ENCODE measurements at places on chromosomes 5 and 9.
A peak's percentile ranks its signal among the peaks of the same experiment; 100 is the strongest.

- no peak overlapping the region for H3K27ac ChIP-seq
- DNase-seq = no peak
- no peaks in the 10 kb centered on the region for H3K27me3 ChIP-seq
- H3K4me3 ChIP-seq = no peak overlapping the region
- no peaks in the 10 kb centered on the region for H3K36me3 ChIP-seq
Observed at GRCh38 chr5:90168399-90168798, 241.2 kb downstream of the CETN3 start.

- H3K4me1 ChIP-seq = peaks cover 4% of the 10 kb centered on the region
- H3K27ac ChIP-seq = no peak overlapping the region
- no peaks in the 10 kb centered on the region for H3K27me3 ChIP-seq
- H3K36me3 ChIP-seq = peaks cover 8% of the 10 kb centered on the region
- no peak overlapping the region for H3K4me3 ChIP-seq
Observed at GRCh38 chr9:13790055-13790454, 510.6 kb upstream of the MPDZ start.

DNA sequence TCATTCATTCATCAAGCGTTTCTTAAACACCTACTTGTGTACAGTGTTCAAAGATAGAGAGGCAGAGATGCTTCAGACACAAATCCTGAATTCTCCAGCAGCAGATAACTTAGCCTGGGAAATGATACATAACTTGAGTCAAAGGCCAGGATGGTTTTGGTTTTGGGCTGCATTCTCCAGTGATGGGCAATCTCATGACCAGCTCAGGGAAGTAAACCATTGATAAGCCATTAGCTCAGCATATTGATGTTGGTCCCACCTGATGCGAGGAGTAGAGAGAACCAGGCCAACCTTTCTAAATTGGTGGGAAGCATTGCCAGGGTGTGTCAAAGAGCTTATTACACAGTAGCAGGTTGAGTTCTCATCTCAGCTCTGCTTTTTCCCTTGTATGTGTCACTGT, 53.0 kb downstream of the SH3RF2 start:
- no peak for DNase-seq
- no peak overlapping the region for H3K4me3 ChIP-seq
- H3K27me3 ChIP-seq = peaks cover 2% of the 10 kb centered on the region
- no peak overlapping the region for H3K27ac ChIP-seq
- H3K4me1 ChIP-seq = no peaks in the 10 kb centered on the region

DNA sequence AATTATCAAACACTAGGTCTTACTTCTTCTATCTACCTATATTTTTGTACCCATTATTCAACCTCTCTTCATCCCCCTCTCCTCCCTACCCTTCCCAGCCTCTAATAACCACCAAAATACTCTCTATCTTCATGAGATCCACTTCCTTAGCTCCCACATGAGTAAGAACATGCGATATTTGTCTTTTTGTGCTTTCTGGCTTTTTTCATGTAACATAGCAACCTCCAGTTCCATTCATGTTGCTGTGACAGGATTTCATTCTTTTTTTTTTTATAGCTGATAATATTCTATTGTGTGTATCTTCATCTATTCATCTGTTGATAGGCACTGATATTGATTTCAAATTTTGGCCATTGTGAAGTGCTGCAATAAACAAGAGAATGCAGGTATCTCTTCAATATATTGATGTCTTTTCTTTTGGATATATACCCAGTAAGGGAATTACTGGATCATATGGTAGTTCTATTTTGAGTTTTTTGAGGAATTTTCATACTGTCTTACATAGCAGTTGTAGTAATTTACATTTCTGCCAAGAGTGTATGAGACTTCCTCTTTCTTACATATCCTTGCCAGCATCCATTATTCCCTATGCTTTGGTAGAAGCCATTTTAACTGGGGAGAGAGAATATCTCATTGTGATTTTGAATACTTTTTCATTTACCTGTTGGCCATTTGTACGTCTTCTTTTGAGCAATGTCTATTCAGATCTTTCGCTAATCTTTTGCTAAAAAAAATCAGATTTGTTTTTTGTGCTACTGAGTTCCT, 156.8 kb downstream of the DCP2 start:
- no peak overlapping the region for H3K4me3 ChIP-seq
- H3K27me3 ChIP-seq = no peaks in the 10 kb centered on the region

DNA sequence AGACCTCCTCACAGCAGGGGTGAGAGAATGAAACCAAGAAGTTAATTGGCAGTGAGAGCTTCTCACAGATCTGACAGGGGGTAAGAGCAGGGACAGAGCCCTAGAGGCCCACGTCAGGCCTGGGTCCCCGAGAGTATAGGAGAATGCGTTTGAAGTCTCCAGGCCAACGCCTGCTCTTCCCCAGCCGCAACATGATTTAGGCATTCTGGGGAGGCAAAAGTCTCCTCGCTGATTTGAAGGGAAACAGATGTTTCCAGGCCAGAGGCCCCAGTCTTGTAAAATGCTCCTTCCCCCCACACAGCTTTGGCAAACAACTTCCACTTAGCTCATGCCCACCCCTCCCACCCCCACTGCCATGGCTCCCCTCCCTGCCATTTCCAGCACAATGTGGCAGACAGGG, 239.2 kb upstream of the TRIM32 start:
- peaks cover 15% of the 10 kb centered on the region for H3K4me1 ChIP-seq
- no peak overlapping the region for H3K4me3 ChIP-seq
- no peaks in the 10 kb centered on the region for H3K36me3 ChIP-seq
- no peaks in the 10 kb centered on the region for H3K27me3 ChIP-seq
- no peak overlapping the region for H3K27ac ChIP-seq
- DNase-seq = no peak

DNA sequence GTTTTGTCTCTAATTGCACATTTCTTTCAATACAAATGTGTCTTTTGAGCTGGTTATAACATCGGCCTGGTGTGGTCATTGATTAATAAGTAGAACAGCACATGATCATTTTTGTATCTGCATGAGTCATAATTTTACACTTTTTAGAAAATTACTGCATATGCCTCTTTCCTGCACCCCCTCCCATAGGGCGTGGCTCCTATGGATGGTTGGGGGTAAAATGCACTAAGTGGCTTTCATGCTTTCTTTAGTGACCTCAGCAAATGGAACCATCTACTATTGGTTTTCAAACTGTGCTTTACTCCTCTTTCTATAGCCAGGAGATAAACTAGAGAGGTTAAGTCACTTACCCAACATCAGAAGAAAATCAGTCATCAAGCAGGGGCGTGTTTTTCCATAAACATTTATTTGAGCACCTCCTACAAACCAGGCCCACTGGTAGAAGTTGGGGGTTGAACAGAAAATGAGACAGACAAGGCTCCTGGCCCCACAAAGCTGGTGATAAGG, 3.8 kb downstream of the ANXA6 start:
- DNase-seq = no peak
- no peaks in the 10 kb centered on the region for H3K27me3 ChIP-seq
- H3K36me3 ChIP-seq = no peaks in the 10 kb centered on the region
- H3K4me3 ChIP-seq = peak overlapping the region; percentile 48
- peaks cover 75% of the 10 kb centered on the region for H3K4me1 ChIP-seq

- H3K27me3 ChIP-seq = peaks cover 100% of the 10 kb centered on the region
- DNase-seq = peak; percentile 47
- peaks cover 24% of the 10 kb centered on the region for H3K4me1 ChIP-seq
- H3K4me3 ChIP-seq = peak within 1 kb of the TSS; percentile 31
- H3K36me3 ChIP-seq = peaks cover 2% of the 10 kb centered on the region
- H3K27ac ChIP-seq = no peak within 1 kb of the TSS
Observed at GRCh38 chr5:135535820-135536801, at the start of gene NEUROG1. Gene NEUROG1, minus strand, starts transcription at chr5:135535964. Its CDS starts 274 bp downstream, at chr5:135535690.

- H3K27me3 ChIP-seq = no peaks in the 10 kb centered on the region
- H3K36me3 ChIP-seq = no peaks in the 10 kb centered on the region
- no peak overlapping the region for H3K4me3 ChIP-seq
- peaks cover 49% of the 10 kb centered on the region for H3K4me1 ChIP-seq
- no peak for DNase-seq
- H3K27ac ChIP-seq = no peak overlapping the region
Observed at GRCh38 chr5:30930736-30931135, 262.8 kb upstream of the CDH6 start.

DNA sequence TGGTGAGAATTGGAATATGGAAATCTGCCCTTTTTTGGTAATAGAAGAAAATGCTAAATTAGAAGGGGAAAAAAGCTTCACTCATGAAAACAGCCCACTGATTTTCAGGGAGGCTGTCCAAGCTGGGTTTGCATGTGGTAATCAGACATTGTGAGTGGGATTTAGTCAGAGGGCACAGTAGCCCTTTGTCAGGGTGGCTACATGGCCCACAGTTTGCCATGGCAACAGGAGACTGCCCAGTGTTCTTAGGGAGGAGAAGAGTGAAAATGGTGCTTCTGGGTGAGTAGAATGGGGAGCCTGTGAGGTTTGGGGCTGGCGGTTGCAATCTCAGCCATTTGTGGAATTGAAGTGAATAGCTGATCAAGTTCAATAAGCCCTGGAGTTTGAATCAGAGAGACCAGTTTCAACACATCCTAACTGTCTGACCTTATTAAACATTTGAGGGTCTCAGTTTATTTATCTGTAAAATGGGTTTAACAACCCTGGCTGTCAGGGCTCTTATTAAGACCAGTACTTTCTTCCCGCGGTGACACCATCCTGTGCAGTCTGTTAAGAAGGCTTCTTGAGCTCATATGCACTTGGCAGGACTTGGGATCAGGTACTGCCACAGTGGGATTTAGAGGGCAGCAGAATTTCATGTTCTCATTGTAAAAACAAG, 107.6 kb upstream of the TNC start:
- peaks cover 19% of the 10 kb centered on the region for H3K4me1 ChIP-seq
- DNase-seq = no peak
- no peaks in the 10 kb centered on the region for H3K36me3 ChIP-seq
- H3K27me3 ChIP-seq = peaks cover 21% of the 10 kb centered on the region
- H3K27ac ChIP-seq = no peak overlapping the region
- no peak overlapping the region for H3K4me3 ChIP-seq

GRCh38 chr5:186091-187041, 4.9 kb upstream of the LRRC14B start:
- DNase-seq = no peak
- peaks cover 3% of the 10 kb centered on the region for H3K27me3 ChIP-seq
- H3K4me1 ChIP-seq = peaks cover 14% of the 10 kb centered on the region
- no peak overlapping the region for H3K27ac ChIP-seq

DNA sequence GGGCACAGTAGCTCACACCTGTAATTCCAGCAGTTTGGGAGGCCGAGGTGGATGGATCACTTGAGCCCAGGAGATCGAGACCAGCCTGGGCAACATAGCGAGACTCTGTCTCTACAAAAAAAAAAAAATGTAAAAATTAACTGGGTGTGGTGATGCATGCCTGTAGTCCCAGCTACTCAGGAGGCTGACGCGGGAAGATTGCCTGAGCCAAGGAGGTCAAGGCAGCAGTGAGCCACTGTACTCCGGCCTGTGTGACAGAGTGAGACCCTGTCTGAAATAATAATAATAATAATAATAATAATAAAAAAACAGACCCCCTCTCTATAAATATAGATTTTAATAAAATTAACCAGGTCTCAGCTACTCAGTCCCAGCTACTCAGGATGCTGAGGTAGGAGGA, 179.7 kb downstream of the AOPEP start:
- no peak for DNase-seq
- peaks cover 67% of the 10 kb centered on the region for H3K4me1 ChIP-seq
- no peaks in the 10 kb centered on the region for H3K36me3 ChIP-seq
- no peak overlapping the region for H3K27ac ChIP-seq

GRCh38 chr5:36885566-36886485, 9.3 kb downstream of the NIPBL start:
- H3K4me3 ChIP-seq = no peak overlapping the region
- peaks cover 5% of the 10 kb centered on the region for H3K36me3 ChIP-seq
- peaks cover 26% of the 10 kb centered on the region for H3K4me1 ChIP-seq
- no peaks in the 10 kb centered on the region for H3K27me3 ChIP-seq

GRCh38 chr5:8953016-8953415, 592.9 kb downstream of the SEMA5A start:
- no peak for DNase-seq
- no peak overlapping the region for H3K4me3 ChIP-seq
- no peak overlapping the region for H3K27ac ChIP-seq
- H3K4me1 ChIP-seq = peaks cover 22% of the 10 kb centered on the region
- H3K27me3 ChIP-seq = no peaks in the 10 kb centered on the region

DNA sequence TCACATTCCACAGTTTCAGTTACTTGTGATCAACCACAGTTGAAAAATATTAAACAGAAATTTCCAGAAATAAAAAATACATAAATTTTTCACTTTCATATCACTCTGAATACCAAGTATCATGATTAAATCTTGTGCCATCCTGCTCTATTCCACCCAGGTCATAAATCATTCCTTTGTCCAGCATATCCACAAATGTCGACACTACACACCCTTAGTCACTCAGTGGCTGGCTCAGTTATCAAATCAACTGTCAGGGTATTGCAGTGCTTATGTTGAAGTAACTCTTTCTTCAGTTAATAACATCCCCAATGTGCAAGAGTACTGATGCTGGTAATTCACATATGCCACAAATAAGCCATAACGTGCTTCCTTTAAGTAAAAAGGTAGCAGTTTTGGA, 115.7 kb downstream of the FBXL17 start:
- no peaks in the 10 kb centered on the region for H3K4me1 ChIP-seq
- no peaks in the 10 kb centered on the region for H3K27me3 ChIP-seq
- H3K36me3 ChIP-seq = no peaks in the 10 kb centered on the region
- DNase-seq = no peak
- H3K27ac ChIP-seq = no peak overlapping the region
- no peak overlapping the region for H3K4me3 ChIP-seq

DNA sequence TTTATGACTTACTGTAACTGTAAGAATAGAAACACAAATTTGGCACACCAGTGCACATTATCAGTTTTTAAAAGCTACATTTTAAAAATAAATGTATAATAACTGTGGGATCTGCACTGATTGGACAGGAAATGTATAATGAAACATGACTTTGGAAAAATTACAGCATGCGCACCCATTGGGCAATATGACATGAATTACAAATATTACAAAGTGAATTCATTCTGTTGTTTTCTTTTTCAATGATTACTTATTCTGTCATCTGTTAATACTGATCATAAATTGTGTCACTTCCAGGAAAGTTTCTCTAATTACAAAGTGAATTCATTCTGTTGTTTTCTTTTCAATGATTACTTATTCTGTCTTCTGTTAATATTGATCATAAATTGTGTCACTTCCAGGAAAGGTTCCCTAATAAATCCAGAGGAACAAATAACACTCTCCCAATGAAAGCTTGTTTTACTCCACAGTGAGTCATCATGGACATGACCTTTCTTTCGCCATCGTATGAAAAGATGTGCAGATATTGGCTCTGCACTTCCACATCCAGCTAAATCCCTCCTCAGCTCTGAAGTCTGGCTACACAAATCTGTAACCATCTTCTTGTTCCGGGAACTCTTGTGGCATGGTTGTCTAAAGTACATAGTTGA, 297.0 kb upstream of the HAPLN1 start:
- no peaks in the 10 kb centered on the region for H3K4me1 ChIP-seq
- no peak for DNase-seq
- no peak overlapping the region for H3K27ac ChIP-seq
- H3K27me3 ChIP-seq = no peaks in the 10 kb centered on the region
- H3K4me3 ChIP-seq = no peak overlapping the region

Data from neural crest cell (in vitro differentiated cells).